ENCODE measurements at places on chromosomes 3 and 15. TPM values are rescaled to one million over a fixed set of nuclear protein-coding genes. Genes with fewer than 3 reads are reported as not detected.

DNA sequence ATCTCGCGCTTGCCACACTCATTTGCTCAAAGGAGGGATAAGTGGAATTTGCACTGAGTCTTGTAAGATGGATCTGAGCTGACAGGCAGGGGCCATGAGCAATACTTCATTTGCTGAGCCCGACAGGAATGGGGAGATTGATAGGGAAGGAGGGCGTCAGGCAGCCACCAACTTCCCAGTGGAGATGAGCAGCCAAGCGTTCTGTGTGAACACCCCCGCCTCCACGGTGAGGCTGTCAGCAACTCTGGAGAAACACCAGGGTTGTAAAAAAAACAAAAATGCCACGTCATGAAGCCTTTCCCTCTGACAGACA is 36.8 kb downstream of the TLE3 start:
- no peak for DNase-seq
- peaks cover 99% of the 10 kb centered on the region for H3K36me3 ChIP-seq
- no peaks in the 10 kb centered on the region for H3K27me3 ChIP-seq
- no peak overlapping the region for H3K27ac ChIP-seq
- no peak overlapping the region for H3K4me3 ChIP-seq
- H3K4me1 ChIP-seq = no peaks in the 10 kb centered on the region

DNA sequence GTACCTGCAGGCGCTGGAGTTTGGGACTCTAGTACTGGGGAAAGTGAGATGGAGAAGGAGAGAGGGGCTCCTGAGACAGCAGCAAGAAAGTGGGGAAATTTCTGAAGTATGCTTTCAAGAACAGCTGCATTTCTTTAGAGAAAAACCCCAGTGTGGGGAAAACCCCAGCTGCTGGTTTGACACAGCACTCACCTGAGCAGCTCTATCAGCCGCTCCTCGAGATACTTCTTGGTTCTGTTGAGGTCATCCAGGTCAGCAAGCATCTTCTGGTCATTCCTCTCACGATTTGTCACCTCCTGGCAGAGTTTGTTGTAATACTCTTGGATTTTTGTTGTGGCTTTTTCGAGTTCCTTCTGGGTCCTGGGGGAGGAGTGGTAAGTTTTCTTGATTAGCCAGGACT is 18.8 kb downstream of the CXCR6 start:
- no peaks in the 10 kb centered on the region for H3K27me3 ChIP-seq
- no peak overlapping the region for H3K4me3 ChIP-seq
- DNase-seq = no peak
- H3K27ac ChIP-seq = no peak overlapping the region
- H3K4me1 ChIP-seq = no peaks in the 10 kb centered on the region
- peaks cover 98% of the 10 kb centered on the region for H3K36me3 ChIP-seq

The SEMA6D gene
- total RNA-seq = not detected

- H3K27me3 ChIP-seq = no peaks in the 10 kb centered on the region
- no peak for DNase-seq
- H3K36me3 ChIP-seq = no peaks in the 10 kb centered on the region
- no peak overlapping the region for H3K27ac ChIP-seq
- no peaks in the 10 kb centered on the region for H3K4me1 ChIP-seq
Observed at GRCh38 chr15:27813139-27813538, 286.0 kb downstream of the OCA2 start.

The OSBPL10 gene
- total RNA-seq = 310 TPM

GRCh38 chr3:54831112-54831511 is 96.7 kb downstream of the LRTM1 start:
- no peaks in the 10 kb centered on the region for H3K4me1 ChIP-seq
- DNase-seq = no peak
- no peak overlapping the region for H3K4me3 ChIP-seq
- no peaks in the 10 kb centered on the region for H3K36me3 ChIP-seq
- no peak overlapping the region for H3K27ac ChIP-seq

GRCh38 chr3:100399341-100400071 is 1.4 kb downstream of the TOMM70 start:
- no peak overlapping the region for H3K27ac ChIP-seq
- peaks cover 18% of the 10 kb centered on the region for H3K4me1 ChIP-seq
- H3K4me3 ChIP-seq = peak overlapping the region; percentile 91
- H3K27me3 ChIP-seq = no peaks in the 10 kb centered on the region
- H3K36me3 ChIP-seq = no peaks in the 10 kb centered on the region
- DNase-seq = no peak

The SLC9A9 gene
- 18.7 TPM for total RNA-seq

- H3K27ac ChIP-seq = no peak overlapping the region
- peaks cover 25% of the 10 kb centered on the region for H3K36me3 ChIP-seq
- H3K27me3 ChIP-seq = no peaks in the 10 kb centered on the region
- H3K4me1 ChIP-seq = peaks cover 3% of the 10 kb centered on the region
- H3K4me3 ChIP-seq = no peak overlapping the region
Observed at GRCh38 chr3:184366619-184367289, 5.2 kb downstream of the POLR2H start.

DNA sequence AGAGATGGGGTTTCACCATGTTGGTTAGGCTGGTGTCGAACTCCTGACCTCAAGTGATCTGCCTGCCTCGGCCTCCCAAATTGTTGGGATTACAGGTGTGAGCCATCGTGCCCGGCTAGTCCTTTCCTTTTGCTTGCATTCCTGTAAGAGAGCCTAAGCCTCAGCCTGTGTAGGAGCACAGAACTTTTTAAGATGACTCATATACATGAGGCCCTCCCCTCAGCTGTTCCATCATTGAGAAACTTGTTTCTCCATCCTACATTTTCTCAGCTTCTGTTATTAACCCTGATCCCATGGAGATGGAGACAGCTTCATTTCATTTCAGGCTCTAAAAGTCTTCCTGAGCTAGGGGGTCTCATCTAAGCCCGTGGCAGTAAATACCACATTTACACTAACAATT is 123.3 kb downstream of the PLOD2 start:
- no peaks in the 10 kb centered on the region for H3K36me3 ChIP-seq
- H3K4me1 ChIP-seq = no peaks in the 10 kb centered on the region
- no peak for DNase-seq
- H3K4me3 ChIP-seq = no peak overlapping the region
- H3K27me3 ChIP-seq = no peaks in the 10 kb centered on the region

The ZDHHC23 gene
- total RNA-seq = 72.6 TPM

DNA sequence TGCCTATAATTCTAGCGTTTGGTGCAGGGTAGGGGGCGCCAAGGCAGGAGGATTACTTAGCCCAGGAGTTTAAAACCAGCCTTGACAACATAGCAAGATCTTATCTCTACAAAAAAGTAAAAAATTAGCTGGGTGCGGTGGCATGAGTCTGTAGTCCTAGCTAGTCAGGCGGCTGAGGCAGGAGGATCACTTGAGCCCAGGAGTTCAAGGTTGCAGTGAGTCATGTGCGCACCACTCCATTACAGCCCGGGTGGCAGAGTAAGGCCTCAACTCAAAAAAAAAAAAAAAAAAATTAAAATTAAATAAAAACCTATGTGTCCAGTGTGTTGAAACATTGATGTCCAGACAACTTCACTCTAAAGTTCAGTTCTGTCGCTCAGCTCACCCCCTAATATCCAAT is 78.2 kb upstream of the SOX2 start:
- H3K4me3 ChIP-seq = no peak overlapping the region
- H3K27ac ChIP-seq = no peak overlapping the region
- no peaks in the 10 kb centered on the region for H3K4me1 ChIP-seq
- H3K27me3 ChIP-seq = no peaks in the 10 kb centered on the region
- H3K36me3 ChIP-seq = no peaks in the 10 kb centered on the region

GRCh38 chr15:98723195-98723594 is 74.9 kb downstream of the IGF1R start:
- H3K27me3 ChIP-seq = no peaks in the 10 kb centered on the region
- H3K4me3 ChIP-seq = no peak overlapping the region
- DNase-seq = no peak
- H3K27ac ChIP-seq = no peak overlapping the region
- no peaks in the 10 kb centered on the region for H3K4me1 ChIP-seq
- H3K36me3 ChIP-seq = no peaks in the 10 kb centered on the region

GRCh38 chr3:58307639-58308215 is 1.4 kb downstream of the HTD2 start:
- H3K4me3 ChIP-seq = peak overlapping the region; percentile 18
- peaks cover 27% of the 10 kb centered on the region for H3K4me1 ChIP-seq
- H3K36me3 ChIP-seq = peaks cover 1% of the 10 kb centered on the region
- H3K27me3 ChIP-seq = no peaks in the 10 kb centered on the region

DNA sequence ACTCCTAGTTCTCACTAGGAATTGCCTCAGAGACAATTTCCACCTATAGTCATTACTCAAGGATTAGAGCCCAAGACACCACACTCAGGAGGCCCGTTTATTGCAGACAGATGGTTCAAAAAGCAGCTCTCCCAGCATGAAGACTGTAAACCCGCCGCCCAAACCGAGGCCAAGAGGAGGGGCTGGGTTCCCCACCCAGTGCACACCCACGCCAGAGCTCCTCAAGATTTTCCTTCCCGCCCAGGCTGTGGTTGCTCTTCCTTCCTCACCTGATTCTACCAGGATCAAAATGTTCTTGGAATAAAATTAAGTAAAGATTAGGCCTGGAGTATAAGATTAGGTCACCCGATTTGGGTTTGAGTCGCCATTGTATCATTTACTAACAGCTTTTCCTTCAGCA is 364.4 kb downstream of the MECOM start:
- H3K4me3 ChIP-seq = no peak overlapping the region
- no peaks in the 10 kb centered on the region for H3K4me1 ChIP-seq
- H3K27me3 ChIP-seq = no peaks in the 10 kb centered on the region
- H3K36me3 ChIP-seq = no peaks in the 10 kb centered on the region

GRCh38 chr3:11475324-11475723 is 168.4 kb downstream of the VGLL4 start:
- no peak for DNase-seq
- no peak overlapping the region for H3K4me3 ChIP-seq
- H3K27me3 ChIP-seq = no peaks in the 10 kb centered on the region
- no peak overlapping the region for H3K27ac ChIP-seq
- no peaks in the 10 kb centered on the region for H3K4me1 ChIP-seq
- peaks cover 3% of the 10 kb centered on the region for H3K36me3 ChIP-seq

DNA sequence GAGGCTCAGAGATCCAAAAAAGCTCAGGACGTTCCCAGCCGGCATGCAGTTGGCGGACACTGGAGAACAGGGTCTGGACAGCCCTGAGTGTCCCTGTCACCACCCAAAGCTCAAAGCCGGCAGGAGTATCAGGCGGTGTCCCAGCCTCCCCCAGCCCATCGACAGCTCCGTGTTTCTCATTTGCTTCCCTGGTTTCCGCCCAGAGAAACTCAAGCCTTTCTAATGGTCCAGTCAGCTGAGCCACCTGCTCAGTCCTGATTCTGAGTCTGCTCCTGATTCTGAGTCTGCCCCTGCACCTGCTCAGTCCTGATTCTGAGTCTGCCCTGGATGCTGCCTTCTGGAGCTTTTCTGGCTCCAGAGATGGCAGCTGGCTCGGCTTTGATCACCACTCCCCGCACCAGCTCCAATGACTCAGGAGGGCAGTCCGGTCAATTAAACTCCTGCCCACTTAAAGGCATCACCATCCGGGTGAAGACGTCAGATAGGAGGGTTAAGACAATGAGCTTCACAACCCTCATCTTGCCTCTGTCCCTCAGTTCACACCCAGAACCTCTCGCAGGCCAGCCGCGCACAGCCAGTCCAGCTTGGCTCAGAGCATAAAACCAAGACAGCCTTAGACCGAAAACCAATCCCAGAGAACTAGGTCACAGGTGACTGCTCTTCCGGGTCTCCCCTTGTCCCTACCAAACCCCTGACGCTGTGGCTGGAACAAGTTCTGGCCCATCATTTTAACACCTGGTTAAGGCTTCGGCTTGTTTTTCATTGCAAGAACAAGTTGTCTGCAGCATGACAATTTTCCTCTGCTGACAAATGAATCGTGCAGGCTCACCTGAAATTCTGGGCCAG is 6.8 kb downstream of the PCSK6 start:
- H3K36me3 ChIP-seq = no peaks in the 10 kb centered on the region
- no peak overlapping the region for H3K4me3 ChIP-seq
- H3K27me3 ChIP-seq = peaks cover 11% of the 10 kb centered on the region
- DNase-seq = no peak
- no peak overlapping the region for H3K27ac ChIP-seq
- H3K4me1 ChIP-seq = no peaks in the 10 kb centered on the region

The ZBED2 gene
- total RNA-seq = 6.0 TPM

GRCh38 chr3:42368861-42369260 is 41.5 kb downstream of the LYZL4 start:
- peaks cover 2% of the 10 kb centered on the region for H3K27me3 ChIP-seq
- H3K4me3 ChIP-seq = no peak overlapping the region
- no peaks in the 10 kb centered on the region for H3K36me3 ChIP-seq
- no peak for DNase-seq
- H3K4me1 ChIP-seq = no peaks in the 10 kb centered on the region

The IP6K2 gene
- 138 TPM for total RNA-seq

DNA sequence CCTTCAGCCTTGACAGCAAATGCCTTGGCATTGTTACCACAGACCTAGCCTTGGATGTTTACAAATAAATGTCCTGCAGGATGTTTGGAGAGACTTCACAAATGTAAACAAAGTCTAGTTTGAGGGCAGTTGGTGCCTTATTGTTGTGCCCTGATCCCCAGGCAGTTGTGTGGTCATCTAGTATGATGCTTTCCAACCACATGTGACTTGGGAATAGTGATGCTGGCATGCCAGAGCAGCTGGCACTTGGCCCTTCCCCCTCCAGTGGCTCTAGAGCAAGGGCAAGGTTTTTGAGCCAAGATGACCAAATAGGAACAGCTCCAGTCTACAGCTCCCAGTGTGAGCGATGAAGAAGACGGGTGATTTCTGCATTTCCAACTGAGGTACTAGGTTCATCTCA is 258.2 kb downstream of the ADAMTS17 start:
- no peak overlapping the region for H3K4me3 ChIP-seq
- no peaks in the 10 kb centered on the region for H3K27me3 ChIP-seq
- no peaks in the 10 kb centered on the region for H3K4me1 ChIP-seq

The ADAMTS7 gene
- total RNA-seq = 16.6 TPM

DNA sequence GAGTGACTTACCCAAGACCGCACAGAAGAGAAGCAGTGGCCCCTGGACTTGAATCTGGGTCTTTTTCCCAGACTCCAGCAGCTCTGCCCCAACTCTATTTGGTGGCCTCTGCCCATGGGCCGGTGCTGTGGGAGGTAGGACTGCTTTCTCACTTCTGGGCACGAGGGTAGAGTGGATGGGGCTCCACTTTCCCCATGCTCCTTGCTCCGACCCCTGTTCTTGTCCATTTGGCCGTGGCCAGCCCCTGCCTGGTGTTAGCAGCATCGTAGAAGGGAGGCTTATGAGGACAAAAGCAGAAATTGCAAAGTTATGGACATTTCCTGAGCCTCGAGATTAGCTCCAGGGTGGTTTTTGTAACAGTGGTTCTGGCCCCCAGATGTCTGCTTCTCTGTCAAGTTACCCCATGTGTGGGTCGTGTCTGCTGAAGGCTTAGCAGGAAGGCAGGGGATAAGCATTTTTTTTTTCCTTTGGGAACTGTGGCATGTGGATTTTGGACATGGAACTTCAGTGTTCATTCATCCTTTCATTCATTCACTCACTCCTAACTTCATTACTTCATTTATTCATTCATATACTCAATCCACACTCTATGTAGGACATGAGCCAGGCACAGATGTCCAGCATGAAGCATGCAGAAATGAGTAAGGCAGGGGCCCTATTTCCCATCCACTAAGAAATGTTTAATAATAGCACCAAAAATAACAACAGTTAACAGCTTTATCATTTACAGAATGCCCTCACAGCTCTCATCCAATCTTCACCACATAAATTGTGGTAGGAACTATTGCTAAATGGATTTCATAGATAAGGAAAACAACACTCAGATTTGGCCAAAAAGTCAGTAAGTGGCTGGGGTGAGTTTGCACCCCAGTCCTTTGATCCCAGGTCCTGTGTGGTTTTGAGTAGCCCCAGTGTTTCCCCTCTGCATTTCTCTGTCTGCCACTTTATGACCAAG is 180.5 kb downstream of the OPA1 start:
- DNase-seq = no peak
- no peak overlapping the region for H3K4me3 ChIP-seq
- no peak overlapping the region for H3K27ac ChIP-seq
- H3K27me3 ChIP-seq = peaks cover 13% of the 10 kb centered on the region
- peaks cover 12% of the 10 kb centered on the region for H3K4me1 ChIP-seq
- no peaks in the 10 kb centered on the region for H3K36me3 ChIP-seq
